ENCODE measurements at places on chromosomes 1 and 21.

DNA sequence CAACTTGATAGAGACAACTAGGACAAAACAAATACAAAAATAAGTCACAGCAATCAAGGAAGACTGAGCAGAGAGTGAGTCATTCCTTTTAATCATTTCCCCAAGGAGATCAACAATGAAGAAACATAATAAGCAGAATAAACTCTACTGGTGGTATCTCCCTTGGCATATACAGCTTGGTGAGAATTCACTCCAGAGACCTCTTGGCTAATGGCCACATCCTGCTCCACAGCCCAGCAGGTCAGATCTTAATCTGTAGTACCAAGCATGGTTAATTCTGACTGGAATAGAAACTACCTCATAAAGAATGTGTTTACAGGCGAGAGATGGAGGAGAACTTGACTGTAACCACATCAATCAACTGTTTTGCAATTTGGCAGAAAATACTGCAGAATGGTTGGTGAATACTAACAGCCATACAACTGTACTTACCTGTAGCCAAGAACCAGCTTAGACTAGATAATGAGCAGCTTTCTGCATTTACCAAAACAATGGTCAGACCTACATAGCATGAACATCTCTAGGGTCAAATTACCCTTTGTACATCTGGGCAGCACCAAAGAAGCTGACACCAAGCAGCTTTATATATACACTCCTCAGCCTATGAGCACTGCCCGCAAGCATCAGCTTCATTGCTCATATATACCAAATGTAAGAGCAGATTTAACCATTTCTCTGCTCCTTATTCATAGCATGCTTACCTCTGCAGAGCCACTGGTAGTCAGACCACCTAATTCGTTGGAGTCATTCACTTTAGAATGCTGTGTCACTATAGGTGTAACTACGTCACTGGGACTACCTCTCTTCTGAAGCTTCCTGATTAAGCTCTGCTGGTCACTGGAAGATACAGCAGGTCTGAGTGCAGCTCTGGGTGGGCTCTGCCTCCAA, 51.0 kb downstream of the KIAA0319L start:
- no peak for DNase-seq

- DNase-seq: no peak
Measured at GRCh38 chr1:42350086-42350485, 15.1 kb upstream of the FOXJ3 start.

- no peak for DNase-seq
Measured at GRCh38 chr1:203199816-203200571, 13.5 kb upstream of the CHI3L1 start.

GRCh38 chr1:151156515-151156819, at the start of gene TNFAIP8L2:
TNFAIP8L2 (plus strand) TSS chr1:151156649; CDS start chr1:151158698, 2,049 bp downstream.
- peak; percentile 63 for DNase-seq

DNA sequence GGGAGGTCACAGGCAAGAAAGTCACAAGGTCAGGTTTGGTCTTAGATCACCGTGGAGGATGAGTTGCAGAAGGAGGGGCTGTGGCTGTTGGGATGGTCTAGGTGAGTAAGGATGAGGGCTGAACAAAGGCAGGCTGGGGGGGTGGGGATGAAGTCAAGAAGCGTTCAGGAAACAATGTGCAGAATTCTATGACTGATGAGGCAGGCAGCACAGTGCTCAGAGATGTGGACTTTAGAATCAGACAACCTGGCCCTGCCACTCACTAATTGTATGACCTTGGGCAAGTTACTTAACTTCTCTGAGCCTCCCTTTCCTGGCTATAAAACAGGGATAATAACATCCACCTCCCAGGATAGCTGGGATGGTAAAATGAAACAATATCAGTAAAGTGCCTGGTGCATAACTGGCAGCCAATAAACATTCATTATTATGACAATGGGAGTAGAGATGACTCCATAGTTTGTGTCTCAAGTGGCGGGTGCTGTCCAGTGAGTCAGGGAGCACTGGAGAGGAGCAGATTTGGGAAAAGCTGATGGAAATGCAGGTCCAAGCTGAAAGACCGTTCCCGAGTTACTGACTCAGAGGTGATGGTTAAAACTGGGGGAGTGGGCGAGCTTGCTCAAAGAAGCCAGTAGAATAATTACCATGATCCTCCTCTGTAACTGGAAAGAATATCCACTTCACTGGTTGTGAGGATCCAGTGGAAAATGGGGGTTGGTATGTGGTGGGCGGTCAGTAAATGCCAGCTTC, 2.1 kb downstream of the TIE1 start:
- no peak for DNase-seq

- DNase-seq: no peak
Measured at GRCh38 chr1:160101717-160102522, 3.5 kb upstream of the IGSF8 start.

GRCh38 chr1:181143102-181143859, 54.8 kb downstream of the IER5 start:
- no peak for DNase-seq

- no peak for DNase-seq
Measured at GRCh38 chr1:247417831-247418230, 1.9 kb downstream of the NLRP3 start.

- no peak for DNase-seq
Measured at GRCh38 chr21:38351961-38352521, 95.2 kb downstream of the KCNJ15 start.

DNA sequence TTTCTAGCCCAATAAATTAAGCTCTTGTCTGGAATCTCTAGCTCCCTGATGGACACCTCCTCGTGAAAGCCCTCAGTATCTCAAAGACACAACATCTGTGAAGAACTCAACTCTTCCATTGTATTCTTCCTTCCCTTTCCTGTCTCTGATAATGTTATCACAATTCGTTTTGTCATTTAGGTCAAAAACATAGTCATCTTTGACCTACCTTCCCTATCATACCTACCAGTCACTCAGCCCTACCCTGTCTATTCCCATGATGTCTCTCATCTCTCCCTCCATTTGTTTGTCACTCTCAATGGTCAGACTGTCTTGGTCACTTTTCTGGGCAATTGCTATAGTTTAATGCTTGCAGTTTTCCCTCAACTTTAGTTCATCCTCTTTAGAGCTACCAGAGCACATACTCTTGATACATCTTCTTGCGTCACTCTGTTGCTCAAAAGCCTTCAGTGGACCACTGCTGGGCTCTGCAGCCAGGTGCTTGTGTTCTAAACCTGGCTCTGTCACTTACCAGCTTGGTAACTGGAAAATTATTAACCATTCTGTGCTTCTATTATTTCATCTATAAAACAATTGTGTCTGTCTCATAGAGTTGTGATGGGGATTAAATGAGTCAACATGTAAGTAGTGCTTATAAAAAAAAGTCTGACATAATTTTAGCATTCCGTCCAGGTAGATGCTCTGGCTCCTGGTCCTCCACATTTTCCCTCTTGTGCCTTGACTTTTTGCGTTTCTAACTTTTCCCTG, 39.6 kb downstream of the DDR2 start:
- DNase-seq: no peak

DNA sequence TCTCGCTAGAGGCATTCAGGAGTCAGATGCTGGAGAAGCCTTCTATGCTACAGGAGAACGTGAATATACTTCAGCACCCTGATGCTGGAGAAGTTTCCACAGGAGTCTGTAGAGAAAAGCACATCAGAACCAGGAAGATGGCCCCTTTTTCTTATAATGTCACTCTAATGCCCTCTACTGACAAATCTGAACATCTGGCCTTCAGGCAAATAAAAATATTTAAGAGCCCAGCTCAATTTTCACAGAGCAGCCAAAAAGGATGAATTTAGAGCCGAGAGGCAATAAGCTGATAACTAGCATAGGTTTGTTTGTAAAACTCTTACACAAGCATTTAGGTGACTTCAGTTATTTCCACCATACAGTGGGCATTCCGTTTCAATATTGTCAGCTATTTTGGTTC, 3.8 kb upstream of the RRP15 start:
- no peak for DNase-seq

- no peak for DNase-seq
Measured at GRCh38 chr1:59892841-59893811, 33.4 kb downstream of the CYP2J2 start.

- DNase-seq: no peak
Measured at GRCh38 chr1:163178628-163179027, 24.1 kb downstream of the RGS5 start.

DNA sequence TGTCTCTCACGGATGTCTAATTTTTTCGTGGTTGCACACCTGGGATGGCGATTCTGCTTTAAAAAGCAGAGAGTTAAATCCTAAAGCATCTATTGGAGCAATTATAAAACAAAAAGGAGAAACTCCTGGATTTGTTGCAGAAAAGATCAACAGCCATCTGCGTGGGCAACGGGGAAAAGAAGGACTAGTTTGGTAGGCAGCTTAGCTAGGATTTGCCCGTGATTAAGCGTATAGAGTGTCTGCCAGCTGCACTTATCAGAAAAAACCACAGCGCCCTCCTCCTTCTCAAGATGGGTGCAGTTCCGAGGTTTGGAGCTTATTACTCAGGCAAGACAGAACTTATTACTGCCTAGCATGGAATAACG, 526 bp upstream of the SLC25A24 start:
- DNase-seq: no peak

All from stimulated activated CD8-positive, alpha-beta memory T cell treated with anti-CD3 and anti-CD28 coated beads, Interleukin-7, amount 100 ng/mL, for 1 hour (primary cell).